ENCODE measurements at places on chromosomes 11 and 22. TPM values are rescaled to one million over a fixed set of nuclear protein-coding genes. Genes with fewer than 3 reads are reported as not detected.

DNA sequence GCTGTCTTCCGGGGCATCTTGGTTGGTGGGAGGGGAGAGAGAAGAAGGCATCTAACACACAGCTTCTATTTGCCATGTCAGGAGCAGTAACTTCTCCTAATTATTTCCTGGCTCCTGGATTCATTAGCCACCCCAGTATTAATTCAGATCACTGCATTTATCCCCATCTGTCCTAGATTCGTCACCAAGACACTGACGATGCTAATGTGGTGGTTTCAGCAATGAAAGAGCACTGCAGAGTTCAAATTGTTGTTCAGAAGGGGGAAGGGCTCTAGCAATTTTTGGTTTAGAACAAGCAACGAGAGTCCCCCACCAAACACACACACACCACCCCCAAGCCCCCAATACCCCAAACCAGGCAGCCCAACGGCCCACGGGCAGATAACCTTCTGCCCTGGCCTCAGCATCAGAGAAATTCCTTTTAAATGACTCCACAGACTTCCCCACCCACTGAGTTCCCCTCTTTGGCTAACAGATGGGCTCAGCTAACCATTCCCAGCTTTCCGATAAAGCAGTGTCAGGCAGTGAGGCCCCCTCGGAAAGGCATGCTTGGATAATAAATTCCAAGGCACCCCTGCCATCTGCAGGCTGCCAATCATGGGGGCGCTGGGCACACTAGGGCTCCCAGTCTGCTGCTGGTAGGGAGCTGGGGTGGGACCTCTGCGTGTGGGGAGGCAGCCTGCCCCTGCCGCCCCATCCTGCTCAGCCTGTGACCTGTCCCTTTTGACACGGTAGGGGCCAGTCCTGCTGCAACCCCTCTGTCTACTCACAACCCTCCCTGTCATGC is 453.5 kb downstream of the MIAT start:
- no peak for DNase-seq

DNA sequence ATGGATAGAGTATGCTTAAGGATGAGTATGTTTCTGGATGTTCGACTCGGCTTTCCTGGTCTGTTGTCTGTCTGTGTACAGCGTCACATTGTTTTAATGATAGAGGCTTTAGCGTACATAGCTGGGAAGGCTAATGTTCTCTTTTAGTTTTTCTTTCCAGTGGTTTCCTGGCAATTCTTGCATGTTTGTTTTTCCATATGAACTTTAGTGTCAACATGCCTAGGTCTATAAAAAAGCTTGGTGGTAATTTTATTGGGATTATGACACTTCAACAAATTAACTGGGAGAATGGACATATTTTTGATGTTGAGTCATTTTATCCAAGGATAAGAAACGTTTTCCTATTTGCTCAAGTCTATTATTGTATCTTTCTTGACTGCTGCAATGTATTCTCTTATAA is 17.6 kb downstream of the F2 start:
- DNase-seq, result no peak

- DNase-seq, result no peak
Measured at GRCh38 chr22:47207387-47207786, 444.9 kb downstream of the TBC1D22A start.

DNA sequence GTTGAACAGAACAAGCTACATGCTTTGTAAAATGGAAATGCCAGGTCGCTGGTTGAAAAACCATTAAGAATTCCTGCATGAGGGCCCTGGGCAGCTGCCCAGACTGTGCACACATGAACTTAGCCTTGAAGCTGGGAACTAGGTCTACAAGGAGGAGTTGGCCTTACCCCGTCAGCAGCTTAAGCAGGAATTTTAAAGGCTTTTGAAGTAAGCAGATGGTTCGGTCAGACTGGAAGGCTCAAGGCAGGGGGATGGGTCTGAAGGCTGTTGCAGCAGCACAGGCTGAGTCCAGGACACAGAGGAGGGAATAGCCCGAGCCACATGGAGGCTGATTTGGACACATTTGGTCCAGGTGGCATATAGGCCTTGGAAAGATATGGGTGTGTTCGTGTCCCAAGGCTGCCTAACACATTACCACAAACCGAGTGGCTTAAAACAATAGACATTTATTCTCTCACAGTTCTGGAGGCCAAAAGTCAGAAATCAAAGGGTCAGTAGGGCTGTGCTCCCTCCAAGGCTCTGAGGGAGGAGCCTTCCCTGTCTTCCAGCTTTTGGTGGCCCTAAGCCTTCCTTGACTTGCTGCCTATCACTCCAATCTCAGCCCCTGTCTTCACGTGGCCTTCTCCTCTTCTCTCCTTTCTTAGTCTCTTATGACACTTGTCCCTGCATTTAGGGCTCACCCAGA is 11.6 kb downstream of the LIF start:
- DNase-seq, result no peak

DNA sequence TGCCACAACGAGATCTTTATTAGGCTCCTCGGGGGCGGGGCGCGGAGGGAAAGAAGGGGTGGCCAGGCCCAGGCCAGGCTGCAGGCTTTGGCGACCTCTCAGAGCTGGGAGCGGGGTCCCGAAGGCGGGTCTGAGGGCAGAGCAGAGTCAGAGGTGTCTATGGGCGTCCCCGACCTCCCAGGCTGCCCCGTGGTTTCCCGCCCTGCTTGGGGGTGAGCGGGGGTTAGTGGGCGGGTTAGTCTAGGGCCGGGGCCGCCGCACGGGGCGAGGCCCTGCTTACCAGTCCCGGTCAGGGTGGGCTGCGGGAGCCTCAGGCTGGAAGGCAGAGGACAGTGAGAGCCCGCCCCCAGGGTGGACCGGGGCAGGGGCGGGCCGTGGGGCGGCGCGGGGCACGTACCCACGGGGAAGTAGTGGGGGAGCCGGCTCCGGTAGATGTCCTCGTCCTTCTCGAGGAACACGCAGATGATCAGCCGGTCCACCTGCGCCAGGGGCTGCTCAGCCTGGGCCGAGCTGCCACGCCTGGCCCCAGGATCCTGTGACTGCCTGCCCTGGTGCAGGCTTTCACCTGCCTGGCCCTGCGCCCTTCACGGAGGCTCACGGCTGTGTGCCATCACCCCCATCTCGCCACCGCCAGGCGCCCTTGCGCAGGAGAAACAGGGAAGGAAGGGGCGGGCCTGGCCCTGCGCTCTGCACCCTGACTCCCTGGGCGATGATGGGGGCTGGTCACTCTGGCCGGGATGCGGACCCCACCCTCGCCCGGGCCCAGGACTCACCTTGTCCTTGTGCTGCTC is 12.5 kb downstream of the OTUB1 start:
- no peak for DNase-seq

DNA sequence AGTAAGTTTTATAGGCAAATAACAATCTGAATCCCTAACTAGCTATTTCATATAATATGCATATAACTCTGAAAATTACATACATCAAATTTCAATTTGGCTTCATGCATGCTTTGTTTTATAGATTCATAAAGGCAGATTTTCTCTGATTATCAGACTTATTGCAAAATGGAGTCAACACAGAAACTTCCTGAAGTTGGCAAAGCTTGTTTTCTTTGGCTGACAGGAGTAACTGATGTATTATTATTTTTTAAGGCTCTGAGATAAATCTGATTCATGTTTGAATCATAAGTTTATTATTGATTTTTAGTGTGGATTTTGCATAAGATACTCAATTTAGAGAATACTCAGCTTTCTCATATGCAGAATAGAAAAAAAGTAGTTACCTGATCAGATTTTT is 356.3 kb upstream of the CCDC90B start:
- no peak for DNase-seq

DNA sequence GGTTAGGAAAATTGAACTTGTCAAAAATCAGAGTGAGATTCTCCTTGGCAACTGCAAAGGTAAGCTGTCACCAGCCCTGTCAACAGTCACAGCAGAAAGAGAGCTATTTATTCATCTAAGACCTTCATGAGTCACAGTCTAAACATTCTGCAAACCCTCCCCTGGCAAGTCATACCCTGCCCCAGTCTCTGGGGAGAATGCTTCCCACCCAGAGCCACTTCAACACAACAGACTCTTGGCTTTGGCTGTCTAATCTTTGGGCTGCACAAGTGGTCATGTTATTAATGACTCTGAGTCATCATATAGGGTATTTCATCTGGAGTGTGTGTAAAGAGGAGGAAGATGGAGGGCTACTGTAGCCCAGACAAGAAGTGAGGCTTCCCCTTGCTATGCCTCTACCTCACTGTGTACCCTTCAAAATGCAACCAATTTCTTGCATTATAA is 153.4 kb downstream of the CCDC34 start:
- no peak for DNase-seq

DNA sequence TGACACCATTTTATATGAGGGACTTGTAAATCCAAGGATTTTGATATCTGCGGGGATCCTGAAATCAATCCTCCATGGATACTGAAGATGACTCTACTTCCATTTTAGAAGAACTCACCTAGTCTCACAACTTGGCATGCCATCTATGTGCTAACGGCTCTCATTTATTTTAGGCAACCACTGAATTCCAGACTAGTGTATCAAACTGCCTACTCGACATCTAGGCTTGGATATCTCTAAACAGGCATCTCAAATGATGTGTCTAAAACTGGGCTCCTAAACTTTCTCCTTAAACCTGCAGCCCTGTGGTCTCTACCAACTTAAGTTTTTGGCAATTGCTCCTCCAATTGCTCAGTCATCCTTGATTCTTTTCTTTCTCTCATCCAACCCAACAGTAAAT is 31.2 kb upstream of the CLNS1A start:
- no peak for DNase-seq

GRCh38 chr11:66230156-66230555 is 38.3 kb upstream of the RAB1B start:
- no peak for DNase-seq

- no peak for DNase-seq
Measured at GRCh38 chr22:32602154-32602553, 127.5 kb downstream of the FBXO7 start.

DNA sequence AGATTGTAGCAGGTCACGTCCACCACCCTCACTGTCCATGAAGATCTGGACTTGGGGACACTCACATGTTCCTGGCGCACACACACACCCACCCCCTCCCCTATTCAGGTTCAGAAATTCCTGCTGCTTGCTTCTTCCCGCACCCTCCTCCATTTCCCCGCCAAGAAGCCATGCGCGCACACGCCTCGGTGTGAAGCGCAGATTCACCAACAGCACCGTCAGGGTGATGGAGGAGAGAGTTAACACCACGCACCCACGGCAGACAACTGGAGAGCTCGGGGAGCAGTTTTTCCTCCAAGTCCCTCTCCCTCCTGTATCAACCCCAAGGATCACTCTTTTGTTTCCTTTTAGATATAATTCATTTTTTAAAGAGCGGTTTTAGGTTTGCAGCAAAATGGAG is 113.4 kb downstream of the BCR start:
- no peak for DNase-seq

DNA sequence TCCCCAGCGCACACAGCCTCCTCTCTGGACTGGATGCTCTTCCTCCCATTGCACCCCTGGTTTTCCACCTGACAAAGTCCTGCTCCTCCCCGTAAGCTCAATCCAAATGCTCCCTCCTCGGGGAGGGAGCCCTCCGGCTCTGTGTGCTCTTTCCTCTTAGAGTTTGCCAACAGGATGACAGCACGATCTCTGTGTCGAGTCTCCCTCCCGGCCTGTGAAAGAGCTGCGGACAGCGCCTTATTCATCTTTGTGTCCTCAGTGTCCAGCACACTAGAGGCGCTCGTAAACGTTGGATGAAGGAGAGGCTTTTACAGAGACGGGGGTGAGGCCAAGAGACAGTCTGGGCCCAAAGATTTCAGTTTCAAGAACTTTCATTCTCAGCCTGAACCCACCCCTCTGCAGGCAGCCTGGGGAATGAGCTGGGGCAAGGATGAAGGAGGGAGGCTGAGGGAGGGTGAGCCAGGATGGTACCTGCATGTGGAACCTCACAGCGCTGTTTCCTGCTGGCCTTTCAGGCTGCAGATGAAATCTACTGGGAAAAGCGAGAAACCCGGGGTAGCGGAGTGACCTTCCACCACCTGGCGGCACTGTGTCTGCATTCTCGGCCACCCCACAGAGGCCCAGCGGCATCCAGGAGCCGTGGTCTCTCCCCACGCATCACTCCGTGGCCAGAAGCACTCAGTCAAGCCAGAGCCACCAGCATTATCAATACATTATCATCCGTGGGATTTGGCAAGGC is 8.5 kb upstream of the TMPRSS4 start:
- no peak for DNase-seq

- DNase-seq, result no peak
Measured at GRCh38 chr22:25153961-25154666, 45.5 kb upstream of the CRYBB3 start.

GRCh38 chr22:18991821-18992442 is 55.8 kb upstream of the PRODH start:
- no peak for DNase-seq

PCSK7 gene
- polyA plus RNA-seq, result 31.5 TPM

UBQLNL gene
- 0.85 TPM for polyA plus RNA-seq

NRXN2 gene
- polyA plus RNA-seq, result 25.8 TPM

KRTAP5-8 gene
- 0.23 TPM for polyA plus RNA-seq

OR8K1 gene
- not detected for polyA plus RNA-seq

Measured in renal cortex interstitium (tissue), 15 donors.